Stimulated activated CD4-positive, alpha-beta T cell treated with anti-CD3 and anti-CD28 coated beads, TNF-alpha, amount 100 ng/mL, for 48 hours (primary cell): ENCODE measurements at places on chromosomes 16 and 17.

DNA sequence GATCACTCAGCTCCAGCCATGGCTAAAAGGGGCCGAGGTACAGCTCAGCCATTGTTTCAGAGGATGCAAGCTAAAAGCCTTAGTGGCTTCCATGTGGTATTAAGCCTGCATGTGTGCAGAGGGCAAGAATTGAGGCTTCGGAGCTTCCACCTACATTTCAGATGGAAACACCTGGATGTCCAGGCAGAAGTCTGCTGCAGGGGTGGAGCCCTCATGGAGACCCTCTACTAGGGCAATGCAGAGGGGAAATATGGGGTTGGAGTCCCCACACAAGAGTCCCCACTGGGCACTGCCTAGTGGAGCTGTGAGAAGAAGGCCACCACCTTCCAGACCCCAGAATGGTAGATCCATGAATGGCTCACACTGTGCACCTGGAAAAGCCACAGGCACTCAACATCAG lies 14.7 kb upstream of the PSMD11 start:
- no peak for DNase-seq

DNA sequence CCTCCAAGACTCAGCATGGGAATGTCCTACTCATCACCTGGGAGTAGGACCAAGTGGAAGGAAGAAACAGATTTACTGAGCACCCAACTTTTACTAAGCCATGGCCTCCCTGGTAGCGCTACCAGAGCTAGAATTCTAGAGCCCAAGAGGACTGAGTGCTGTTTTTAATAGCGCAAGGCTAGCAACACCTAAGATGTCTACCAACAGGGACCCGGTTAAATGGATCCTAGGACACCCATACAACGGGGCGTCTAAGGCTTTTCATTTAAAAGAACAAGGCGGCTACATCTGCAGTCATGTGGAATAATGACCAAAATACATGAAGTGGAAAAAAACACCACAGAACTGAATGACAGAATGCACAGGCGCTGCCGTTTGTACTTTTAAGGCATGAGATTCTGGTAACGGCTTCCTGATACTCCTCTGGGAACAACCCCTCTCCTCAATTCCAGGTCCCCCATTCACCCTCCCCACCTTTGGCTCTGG lies 5.1 kb downstream of the GGA2 start:
- no peak for DNase-seq

DNA sequence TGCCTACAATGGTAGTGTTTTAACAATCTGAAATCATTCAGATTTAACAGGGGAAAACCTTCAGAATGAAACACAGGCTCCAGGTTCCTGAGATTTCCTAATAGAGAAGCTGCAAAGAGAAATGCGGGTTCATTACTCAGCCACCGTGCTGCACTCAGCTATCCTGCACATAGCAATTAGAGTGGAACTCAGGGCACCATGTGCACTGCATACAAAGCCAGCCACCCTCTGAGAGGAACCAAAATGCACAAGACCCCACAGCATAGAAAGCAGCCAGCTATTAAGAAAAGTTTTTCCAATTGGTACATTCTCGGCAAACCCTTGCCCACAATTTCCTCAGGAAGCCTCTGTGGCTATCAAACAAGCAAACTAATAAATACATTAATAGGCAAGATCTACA lies 37.4 kb downstream of the TOM1L2 start:
- no peak for DNase-seq

DNA sequence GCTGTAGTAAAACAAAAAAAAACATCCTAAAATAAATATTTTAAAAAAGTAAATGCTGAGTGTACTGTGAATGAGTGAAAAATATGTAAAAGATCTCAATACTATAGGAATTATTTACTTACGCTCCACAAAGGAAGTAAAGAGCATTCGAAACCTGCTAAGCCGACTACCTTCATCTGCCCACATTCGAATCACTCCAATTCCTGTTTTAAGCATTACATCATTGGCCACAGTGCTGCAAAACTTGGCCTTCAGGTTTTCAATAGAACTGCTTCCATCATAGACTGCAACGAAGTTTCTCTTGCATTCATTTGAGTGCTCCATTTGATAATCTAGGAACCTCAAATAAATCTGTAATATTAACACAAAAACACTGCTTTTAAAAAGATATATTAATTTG lies 34.4 kb downstream of the NETO2 start:
- DNase-seq = no peak

DNA sequence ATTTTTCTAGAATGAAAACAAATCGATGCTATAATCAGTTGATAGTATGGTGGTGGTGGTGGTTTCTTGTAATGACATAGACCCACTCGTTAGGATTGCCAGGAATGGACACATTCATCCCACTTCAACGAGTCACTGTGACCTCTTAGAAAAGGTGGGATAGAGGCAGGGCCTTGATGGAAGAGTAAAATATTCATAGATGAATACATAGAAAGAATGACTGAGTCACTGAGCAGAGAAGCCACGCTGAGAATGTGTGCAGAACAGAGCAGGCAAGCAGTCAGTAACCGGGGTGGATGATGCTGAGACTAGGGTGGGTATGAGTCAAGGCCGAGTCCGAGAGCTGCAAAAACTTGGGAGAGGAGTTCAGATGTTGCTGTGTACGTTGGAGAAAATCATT lies 129.9 kb downstream of the PITPNC1 start:
- DNase-seq = peak; percentile 13

GRCh38 chr17:11996722-11997146 lies 541 bp downstream of the ZNF18 start:
- DNase-seq = no peak

GRCh38 chr16:24336491-24336890 lies 80.4 kb downstream of the CACNG3 start:
- DNase-seq = no peak

- no peak for DNase-seq
Observed at GRCh38 chr17:40347319-40348135, 17.0 kb downstream of the GJD3 start.

DNA sequence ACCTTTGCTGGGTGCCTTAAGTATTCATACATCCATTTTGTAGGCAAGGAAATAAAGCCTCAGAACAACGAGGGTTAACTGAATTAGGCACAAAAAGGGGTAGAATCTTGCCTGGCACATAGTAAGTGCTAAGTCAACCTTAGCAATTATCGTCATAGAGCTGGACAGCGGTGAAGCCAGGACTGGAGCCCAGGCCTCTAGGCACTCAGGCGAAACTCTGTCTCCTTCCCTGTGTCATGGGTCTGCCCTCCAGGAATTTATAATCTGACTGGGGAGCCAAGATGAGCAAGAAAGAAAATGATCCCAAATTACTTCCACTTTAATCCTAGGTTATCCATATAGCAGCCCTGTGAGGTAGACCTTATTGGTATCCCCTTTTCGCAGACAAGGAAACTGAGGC lies 61.4 kb downstream of the KATNIP start:
- DNase-seq = no peak

- no peak for DNase-seq
Observed at GRCh38 chr17:18045691-18046350, 6.6 kb downstream of the GID4 start.

- no peak for DNase-seq
Observed at GRCh38 chr16:11354407-11354732, 9.1 kb downstream of the RMI2 start.

- DNase-seq = no peak
Observed at GRCh38 chr16:47617732-47618131, 156.6 kb downstream of the PHKB start.

GRCh38 chr17:63764716-63765115 lies 8.7 kb downstream of the CCDC47 start:
- DNase-seq = no peak

DNA sequence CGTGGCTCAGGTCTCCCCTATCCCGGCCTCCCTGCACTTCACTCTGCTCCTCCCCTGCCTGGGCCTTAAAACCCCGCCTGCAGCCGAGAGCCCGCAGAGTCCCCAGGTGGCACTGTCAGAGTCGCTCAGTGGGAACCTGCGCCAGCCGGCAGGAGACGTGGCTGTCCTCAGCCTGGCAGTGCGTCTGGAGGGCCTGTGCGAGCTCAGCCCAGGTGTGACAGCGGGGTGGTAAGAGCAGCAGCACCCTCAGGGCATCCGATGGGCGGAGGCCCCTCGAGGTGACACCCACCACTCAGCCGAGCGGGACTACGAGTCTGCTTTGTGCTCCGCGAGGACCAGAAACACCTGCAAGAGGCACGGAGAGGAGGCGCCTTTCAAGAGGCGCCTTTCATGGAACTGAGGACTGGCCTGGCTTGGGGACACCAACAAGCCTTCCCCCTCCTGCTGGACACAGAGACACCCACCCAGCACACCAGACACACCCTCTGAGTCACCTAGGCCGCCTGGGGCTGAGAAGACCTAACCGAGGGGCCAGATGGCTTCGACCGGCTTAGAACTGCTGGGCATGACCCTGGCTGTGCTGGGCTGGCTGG lies at the start of gene CLDN9:
CLDN9 (plus strand) TSS at position 96 of the 593 bp plus-strand sequence; CDS start at position 536, 440 bp downstream.
- no peak for DNase-seq

DNA sequence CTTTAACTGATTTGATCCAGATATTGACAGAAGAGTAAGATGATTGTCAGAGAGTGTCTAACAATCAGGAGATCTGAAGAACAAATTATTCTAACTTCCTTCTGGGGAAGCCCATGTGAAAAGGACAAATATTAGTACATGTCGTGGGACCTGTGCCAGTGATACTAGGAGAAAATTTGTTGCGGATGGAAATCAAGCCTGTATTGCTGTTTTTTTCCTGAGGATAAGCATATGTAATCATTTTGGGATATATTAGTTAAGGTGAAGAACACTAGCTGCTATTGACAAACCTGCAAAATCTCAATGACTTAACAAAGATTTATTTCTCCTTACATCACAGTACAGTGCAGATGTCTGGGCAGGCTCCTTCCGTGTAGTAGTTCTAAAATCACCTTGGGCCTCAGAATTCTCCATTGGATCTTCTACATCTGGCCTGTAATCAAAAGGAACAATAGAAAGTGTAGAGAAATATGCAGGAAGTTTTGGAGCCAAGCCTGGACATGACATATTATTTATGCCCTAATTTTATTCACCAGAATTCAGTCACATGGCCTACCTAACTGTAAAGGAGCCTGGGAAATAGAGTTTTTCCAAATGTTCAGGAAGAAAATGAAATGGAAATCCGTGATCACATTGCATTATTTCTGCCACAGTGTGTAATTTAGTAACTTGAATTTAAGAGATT lies 58.3 kb downstream of the CYB561 start:
- no peak for DNase-seq

DNA sequence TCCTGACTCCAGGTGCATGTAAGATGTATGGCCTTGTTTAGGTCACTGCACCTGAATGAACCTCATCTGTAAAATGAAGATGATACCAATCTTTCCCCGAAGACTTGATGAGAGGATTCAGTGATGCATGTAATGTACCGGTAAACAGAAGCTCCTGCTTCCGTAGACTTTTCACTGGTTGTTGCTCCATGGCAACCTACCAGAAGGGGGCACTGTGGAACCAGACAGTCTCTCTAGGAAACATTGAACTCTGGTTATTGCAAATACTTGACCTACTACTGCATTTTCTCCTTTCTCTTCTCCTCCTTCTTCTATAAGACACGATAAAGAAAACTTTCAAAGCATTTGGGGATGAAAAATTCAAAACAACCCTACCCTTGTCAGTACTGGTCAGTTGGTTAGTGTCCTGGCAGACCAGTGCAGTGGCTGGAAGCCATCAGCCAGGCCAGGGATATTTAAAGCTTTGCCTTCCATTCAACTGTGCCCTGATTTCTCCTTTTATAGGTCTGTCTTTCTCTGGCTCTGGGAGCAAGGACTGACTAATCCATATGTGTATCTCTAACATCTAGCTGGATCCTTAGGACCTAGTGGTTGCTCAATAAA lies 667.4 kb upstream of the SALL1 start:
- DNase-seq = no peak

DNA sequence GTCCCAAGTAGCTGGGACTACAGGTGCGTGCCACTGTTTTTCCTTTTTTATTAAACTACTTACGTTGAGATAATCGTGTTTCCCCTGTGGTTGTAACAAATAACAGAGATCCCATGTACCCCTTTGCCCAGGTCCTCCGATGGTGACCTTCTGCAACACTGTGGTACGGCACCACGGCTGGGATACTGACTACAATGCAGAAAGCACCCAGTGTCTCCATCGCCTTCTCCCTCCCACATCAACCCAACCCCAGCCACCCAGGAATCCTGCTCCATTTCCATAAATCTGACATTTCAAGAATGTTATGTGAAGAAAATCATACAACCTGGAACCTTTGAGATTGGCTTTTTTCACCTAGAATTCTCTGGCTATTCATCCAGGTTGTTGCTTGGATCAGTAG lies 22.1 kb downstream of the MPRIP start:
- no peak for DNase-seq

GRCh38 chr16:86681031-86681756 lies 102.8 kb downstream of the FOXL1 start:
- no peak for DNase-seq

GRCh38 chr16:28495795-28496749 lies 1.6 kb downstream of the APOBR start:
- DNase-seq = no peak

DNA sequence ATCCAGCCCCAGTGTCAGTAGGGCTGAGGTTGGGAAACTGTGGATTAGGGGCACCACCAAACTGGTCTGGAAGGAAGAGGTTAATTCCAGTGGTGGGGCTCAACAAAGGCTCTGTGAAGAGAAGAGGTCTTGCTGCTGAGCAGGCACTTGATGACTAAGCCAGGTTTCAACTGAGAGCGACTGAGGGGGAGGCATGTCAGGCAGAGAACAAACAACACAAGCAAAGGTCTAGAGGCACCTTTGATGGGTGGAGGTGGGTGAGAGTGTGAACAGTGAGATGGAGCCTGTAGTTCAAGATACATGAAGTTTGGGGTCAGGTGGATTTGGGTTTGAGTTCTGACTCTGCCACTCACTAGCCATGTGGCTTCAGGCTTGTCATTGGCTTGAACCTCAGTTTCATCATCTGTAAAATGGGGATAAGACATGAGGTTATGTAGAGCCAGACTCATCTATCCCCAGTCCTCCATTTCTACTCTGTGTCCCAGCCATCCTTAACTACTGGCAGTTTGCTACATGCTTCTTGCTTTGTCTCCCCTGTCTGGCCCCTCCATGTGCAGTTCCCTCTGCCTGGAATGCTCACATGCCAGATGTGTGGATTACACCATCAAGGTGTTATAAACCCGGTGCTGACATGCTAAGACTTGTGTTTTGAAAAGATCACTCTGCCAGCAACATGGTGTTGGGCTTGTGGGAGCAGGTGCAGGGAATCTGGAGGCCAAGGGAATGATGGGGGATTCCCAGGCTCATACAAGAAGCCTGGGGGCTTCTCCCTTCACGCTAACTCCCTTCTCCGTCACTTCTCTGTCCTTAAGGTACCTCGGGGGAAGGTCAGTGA lies 3.0 kb upstream of the RMI2 start:
- DNase-seq = no peak

DNA sequence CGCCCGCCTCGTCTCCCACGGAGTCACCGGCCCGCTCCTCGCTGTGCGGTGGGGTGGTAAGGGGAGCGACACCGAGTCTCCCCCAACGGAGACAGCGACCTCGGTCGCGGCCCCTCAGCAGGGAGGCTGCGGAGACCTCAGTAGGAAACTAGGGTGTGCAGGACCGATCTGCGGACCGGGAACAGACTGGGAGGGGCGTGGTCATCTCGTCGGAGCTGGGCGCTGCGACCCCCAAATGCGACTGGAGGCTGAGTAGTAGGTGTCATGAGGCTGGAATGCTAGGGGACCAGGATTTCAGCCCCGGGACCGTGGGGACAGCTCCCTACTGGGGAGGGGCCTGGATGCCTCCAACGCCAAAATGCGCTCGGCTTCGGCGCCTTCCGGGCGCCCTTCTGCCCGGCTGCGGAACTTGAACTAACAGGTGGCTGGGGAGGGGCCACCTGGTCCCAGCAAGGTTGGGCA lies 1.3 kb downstream of the CACNG4 start:
- no peak for DNase-seq

- no peak for DNase-seq
Observed at GRCh38 chr16:783404-784161, 4.6 kb downstream of the RPUSD1 start.
